ENCODE measurements at places on chromosomes 12 and 14.

GRCh38 chr14:43687921-43688320 lies 819.2 kb downstream of the FSCB start:
- DNase-seq: no peak

DNA sequence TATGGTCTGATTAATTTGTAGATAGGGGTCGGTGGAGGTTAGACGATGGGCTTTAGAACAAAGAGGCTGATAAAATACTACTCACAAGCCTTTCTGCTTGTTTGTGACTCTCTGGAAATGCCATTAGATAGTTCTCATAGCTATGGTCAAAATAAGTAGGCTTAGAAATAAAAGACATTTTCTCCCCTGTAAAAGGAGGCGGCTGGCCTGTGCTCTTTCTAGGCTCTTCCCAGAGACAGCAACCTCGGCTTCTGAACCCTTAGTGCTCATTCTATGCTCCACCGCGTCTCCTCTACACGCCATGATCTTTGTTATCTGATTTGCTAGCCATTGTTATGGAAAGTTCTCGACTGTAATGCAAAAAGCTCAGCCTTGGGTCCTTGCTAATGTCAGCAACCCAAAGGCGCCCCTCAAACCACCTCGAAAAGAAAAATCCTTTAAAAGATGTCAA lies 64.5 kb downstream of the CRADD start:
- no peak for DNase-seq

- DNase-seq: no peak
Observed at GRCh38 chr14:68966872-68967301, 12.2 kb downstream of the ACTN1 start.

- no peak for DNase-seq
Observed at GRCh38 chr12:47725893-47726292, 603 bp upstream of the ENDOU start.

DNA sequence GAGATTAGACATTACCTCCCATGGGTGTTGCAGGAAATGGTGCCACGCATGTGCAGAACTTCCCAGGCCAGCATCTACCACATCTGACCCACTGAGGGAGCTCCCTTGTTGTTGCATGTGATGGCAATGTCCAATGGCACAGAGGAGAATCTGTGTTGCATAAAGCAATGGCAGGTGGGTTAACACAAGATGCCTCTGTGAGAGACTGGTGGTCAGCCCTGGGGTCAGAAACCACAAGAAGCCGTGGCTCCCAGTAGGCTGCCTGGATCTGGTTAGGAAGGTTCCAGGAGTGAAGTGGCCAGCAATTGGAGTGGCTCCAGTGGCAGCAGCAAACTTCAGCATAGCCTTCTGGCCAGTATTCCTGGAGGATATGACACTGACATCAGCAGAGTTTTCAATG lies 65.9 kb upstream of the HMGA2 start:
- DNase-seq: no peak

GRCh38 chr12:49707128-49707811 lies at the start of gene FMNL3:
Gene FMNL3, minus strand, starts transcription at chr12:49707405. Its CDS starts 225 bp downstream, at chr12:49707180.
- peak; percentile 99 for DNase-seq

GRCh38 chr12:3308609-3309008 lies 182.4 kb upstream of the PRMT8 start:
- DNase-seq: no peak

GRCh38 chr12:88909510-88909909 lies 329.2 kb upstream of the KITLG start:
- DNase-seq: no peak

- no peak for DNase-seq
Observed at GRCh38 chr12:111773801-111774551, 7.2 kb downstream of the ALDH2 start.

DNA sequence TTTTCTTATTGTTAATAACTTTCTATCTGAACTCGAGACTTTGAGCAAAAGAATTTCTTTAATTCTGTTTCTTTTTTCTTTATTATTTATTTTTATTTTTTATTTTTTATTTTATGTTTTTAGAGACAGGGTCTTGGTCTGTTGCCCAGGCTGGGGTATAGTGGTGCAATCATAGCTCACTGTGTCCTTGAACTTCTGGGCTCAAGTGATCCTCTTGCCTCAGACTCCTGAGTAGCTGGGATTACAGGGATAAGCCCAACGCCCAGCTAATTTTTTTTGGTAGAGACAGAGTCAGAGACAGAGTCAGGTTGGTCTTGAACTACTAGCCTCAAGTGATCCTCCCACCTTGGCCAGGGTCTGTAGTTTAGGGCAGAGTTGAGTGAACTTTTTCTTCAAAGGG lies 18.5 kb downstream of the METAP2 start:
- DNase-seq: no peak

DNA sequence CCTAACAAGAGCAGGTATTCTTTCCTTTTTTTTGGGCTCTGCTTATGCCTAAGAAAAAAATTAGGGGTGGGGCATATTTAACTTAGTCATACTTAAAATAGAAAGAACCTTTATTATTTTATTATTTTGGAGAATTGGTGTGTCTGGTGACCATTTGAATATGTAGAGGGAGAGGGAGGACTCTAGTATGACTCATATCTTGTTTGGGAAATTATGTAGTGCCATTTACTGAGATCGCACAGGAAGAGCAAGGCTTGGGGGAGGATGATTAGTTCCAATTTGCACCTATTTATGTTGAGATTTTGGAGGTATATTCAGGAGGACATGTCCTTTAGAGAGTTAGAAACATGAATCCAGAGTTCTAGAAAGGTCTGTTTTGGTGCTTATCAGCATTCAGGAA lies 9.9 kb downstream of the ZNF410 start:
- no peak for DNase-seq

GRCh38 chr12:20513189-20513588 lies 144.9 kb downstream of the PDE3A start:
- DNase-seq: no peak

- DNase-seq: no peak
Observed at GRCh38 chr14:27435923-27436670, 838.3 kb upstream of the NOVA1 start.

GRCh38 chr14:102556098-102556677 lies 36.3 kb upstream of the RCOR1 start:
- DNase-seq: no peak

DNA sequence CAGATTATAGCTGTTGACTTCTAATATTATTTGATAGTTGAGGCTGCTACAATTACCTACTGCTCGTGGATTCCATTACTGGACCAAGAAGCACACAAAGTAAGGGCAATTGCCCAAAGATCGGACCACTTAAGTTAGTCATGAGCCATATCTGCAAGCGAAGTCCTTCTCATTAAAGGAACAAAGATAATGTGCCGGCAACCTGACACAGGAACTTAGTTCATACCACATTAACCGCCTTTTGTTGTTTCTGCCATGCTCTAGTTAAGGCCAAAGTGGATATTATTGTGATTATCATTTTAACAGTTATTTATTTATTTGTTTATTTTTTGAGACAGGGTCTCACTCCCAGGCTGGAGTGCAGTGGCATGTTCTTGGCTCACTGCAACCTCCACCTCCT lies 38.1 kb upstream of the TMED10 start:
- no peak for DNase-seq

DNA sequence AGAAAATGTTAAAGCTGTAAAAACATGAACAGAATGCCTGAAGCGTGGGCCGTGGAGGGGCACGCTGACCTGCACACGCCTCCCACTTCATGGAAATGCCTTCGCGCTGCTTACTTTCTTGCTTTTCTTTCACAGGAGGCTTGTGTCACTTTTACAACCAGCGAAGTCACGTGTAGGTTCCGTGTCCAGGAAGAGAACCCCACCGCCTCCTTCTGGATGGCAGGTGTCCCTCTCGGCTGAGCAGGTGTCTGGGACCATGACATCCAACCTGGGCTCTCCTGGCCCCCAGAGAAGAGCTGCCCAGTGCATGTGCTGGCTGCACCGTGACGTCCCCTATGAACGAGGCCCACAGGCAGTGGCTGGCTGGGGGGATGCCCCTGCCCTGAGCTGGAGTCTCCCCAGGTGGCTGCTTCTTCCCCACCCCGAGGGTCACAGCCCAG lies 345.0 kb upstream of the SFSWAP start:
- DNase-seq: no peak

- DNase-seq: no peak
Observed at GRCh38 chr12:6253278-6253677, 53.1 kb downstream of the CD9 start.

DNA sequence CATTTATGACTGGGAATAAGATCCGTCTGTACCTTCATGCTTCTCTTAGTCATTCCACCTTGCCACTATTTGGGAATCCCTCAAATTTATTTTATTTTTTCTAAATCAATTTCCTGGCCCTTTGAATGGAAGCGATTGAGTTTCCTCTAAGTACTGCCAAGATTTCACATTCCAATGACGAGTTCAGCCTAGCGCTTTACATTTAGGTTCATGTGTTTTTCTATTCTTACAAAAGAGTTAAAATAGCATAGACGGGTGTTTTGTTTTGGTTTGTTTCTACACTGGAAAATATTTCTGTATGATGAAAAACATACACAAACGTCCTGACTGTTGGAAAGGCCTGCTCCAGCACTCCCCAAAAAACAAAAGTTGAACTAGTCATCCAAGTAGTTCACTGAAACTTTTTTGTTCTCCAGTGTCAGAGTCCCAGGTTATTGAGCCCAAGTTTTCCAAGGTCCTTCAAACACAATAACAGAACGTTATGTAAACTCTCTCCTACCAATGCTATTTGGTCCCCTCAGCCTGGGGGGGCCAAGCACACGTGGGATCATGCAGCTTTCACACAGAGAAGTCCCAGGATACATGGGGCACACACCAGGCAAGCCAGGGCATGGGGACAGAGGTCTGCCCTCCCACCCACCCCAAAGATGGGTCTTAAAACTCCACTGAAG lies 74.8 kb upstream of the FOXN3 start:
- DNase-seq: no peak

- no peak for DNase-seq
Observed at GRCh38 chr14:49512147-49512551, 74.0 kb downstream of the RPS29 start.

GRCh38 chr12:208813-209212 lies 5.1 kb downstream of the SLC6A12 start:
- DNase-seq: no peak

DNA sequence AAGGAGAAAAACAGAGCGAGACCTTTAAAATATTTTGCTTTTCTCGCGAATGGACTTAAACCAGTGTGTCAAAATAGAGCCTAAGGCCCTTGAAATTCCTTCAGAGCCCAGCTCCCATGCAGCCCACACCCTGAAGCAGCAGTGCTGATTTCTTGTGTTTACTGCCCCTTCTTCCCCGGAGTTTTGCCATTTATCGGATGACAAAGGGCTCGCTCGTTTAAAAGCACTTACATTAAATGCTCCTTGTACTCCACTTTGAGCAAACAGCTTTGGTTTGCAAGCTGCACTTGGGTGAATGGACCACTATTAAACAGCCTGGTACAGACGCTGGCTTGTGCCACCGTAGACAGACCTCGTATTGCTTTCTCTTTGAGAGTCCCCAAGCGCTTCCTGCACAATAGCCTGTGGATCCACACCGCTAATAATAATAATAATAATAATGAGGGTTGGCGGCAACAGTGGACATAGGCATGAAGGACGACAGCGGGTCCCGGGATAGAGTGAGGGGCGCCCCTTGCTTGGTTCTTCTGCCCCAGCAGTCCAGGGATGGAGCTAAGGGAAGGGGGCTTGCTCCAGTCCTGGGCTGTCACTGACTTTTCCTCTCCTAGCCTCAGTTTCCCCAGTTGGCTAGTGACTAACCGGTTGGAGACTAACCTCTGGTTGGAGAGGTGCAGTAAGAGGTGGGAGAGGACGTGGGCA lies 6.6 kb downstream of the DLK1 start:
- no peak for DNase-seq

GRCh38 chr12:30847259-30847658 lies 79.3 kb upstream of the TSPAN11 start:
- DNase-seq: no peak

DNA sequence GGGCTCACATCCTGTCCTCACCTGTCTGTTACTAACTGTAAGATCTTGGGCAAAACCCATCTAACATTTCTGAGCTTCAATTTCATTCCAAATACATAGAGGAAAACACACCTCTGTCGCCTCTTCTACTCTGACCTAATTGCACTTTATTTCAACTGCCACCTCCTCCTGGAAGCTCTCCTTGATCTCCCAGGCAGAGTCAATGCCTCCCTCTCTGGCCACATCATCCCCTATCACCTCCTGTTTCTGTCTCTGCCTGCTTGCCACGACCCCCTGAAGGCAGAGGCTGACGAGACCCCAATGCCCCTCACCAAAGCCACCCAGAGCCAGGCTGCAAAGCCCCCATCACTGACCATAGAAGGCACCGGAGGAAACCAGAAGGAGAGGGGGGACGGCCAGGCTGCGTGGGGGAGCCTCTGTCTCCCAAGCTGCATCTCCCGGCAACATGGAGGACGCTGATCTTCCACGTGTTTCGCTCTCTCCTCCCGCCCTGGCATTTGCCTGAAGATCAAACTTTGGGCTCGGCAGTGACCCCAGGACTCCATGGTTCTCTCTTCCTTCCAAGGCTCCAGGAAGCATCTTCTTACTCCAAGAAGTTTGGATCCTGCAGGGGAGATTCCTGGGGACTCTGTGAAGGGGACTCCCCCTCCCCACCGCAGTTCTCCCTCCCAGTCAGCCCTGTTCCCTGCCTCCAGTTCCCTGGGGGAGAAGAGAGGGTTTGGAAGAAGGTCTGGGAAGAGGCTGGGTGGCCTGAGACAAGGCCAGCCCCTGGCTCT lies 50.1 kb upstream of the BCL11B start:
- DNase-seq: no peak
